Stimulated activated CD8-positive, alpha-beta memory T cell treated with anti-CD3 and anti-CD28 coated beads, Interleukin-2, amount 100 ng/mL, for 1 hour (primary cell): ENCODE measurements at places on chromosomes 7 and 10.

DNA sequence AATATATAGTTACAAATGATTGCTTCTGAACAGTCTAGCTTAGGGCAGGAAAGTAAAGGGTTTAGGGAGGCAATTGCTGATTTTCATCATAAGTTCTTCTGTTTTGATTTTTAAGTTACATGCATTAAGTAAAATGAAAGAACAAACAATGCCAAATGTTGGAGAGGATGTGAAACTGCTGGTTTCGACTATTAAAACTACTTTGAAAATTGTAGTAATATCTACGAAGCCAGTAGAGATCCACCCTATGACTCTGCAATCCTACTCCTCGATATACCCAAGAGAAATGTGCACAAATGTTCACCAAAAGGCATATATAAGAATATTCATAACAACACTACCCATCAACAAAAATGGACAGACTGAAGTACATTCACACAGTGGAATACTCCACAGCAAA is 24.3 kb downstream of the PDZD8 start:
- no peak for DNase-seq

DNA sequence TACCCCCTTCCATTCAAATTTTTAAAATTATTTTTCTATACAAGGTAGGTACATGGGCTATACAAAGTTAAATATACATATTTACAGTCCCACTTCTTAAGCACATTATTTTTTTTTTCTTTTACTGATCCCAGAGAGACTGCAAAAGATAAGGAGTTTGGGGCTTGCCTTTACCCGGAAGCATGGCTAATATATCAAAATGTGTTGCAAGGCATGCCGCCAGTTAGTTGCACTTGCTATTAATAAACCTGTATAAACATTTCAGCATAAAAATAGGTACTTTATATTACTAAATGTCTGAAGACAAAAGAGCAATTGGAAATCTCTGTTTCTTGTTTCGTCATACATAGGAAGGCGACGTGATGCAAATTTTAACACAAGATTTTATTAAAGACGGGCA is 21.5 kb upstream of the PDLIM1 start:
- DNase-seq, result no peak

GRCh38 chr10:12541446-12542067 is 192.2 kb downstream of the CAMK1D start:
- DNase-seq, result no peak

DNA sequence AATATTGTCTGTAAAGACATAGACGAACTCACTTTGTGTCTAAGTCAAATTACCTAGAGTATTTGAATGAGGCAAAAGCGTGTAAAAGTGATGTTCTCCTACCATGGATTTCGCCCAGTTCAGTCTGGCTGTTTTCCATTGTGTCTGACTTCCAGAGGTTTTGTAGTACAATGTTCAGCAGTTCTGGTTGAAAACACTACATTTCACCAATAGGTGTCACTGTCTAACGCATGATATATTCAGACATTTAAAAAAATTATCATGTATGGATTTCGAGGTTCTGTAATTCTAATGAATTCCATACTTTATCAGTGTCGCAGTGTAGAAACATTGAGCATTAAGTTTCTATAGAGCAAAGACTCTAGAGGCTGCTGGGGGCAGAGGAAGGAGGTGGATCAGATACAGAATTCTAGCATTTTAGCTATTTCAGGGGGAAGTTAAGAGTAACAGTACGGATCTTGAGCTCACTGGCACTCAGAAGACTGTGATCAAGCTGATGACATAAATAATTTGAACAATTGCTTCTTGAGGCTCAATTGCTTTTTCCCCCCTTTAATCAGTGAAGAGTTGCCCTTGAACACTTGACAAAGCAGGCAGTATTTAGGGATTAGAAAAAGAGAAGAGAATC is 196.9 kb upstream of the RHOBTB1 start:
- no peak for DNase-seq

DNA sequence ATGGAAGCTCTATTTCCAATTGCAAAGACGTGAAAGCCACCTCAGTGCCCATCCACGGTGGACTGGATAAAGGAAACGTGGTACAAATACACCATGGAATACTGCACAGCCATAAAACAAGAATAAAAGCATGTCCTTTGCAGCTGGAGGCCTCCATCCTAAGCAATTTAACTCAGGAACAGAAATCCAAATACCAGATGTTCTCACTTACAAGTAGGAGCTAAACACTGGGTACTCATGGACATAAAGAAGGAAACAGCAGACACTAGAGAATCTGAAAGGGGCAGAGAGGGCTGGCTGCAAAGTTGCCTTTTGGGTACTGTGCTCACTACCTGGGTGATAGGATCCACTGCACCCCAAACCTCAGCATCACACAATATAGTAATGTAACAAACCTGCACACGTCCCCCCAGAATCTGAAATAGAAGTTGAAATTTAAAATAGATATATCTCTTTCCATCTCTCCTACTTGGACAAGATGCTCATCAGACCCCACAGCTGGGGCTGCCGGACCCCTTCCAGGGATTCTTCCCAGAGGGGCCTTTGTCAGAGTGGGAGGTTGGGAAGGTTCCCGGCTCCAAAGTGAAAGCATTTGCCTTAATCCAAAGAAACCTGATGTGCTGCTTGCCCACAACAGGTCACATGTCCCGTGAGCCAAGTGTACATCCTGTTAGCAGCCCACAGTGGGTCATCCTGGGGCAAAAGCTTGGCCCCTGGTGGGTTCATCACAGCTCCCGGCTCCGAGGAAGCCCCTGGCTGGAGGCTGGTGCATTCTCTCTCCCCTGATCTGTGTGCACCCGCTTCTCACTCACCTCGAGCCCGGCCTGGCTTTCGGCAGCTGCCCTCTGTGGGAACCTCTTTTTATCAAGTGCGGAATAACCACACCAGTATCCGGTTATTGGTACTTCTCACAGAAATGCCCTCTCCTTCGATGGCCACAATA is 172.3 kb upstream of the PPP2R2D start:
- no peak for DNase-seq

- no peak for DNase-seq
These were observed 32.7 kb downstream of the IL6 start for GRCh38 chr7:22759721-22760120.

DNA sequence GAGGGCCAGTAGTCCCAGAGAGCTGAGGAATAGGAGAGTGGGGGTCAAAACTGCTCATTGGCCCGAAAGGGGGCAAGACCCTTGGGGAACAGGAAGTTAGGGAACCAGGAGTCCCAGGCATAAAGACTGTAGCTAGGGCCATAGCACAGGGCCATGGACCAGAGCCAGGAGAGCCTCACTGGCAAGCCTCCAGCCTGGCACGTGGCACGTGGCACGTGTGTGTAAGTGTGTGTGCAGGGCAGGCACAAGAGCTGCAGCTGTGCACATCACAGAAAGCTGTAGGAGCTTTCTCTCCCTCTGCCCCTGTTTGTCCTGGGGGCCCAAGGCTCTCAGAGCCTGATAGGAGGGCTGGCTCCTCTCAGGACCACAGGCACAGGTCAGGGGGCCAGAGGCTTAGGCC is 47.8 kb upstream of the SLF2 start:
- no peak for DNase-seq

DNA sequence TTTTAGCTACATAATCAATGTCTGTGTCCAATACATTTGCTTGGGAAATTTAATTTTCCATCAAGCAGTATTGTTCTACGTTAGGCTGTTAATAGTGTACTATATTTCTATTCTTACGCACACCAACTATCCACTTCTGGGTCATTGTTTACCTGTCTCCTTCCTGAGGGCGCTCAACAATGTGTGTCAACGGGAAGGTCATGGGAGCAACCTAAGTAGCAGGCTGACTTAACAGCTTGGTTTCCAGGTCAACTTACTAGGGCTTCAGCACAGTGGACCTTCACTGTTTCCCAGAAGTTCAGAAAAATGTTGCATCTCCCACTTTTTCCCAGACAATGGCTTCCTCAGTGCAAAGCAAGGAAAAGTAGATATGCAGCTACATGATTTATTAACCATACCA is 13.7 kb downstream of the THSD7A start:
- DNase-seq, result no peak

DNA sequence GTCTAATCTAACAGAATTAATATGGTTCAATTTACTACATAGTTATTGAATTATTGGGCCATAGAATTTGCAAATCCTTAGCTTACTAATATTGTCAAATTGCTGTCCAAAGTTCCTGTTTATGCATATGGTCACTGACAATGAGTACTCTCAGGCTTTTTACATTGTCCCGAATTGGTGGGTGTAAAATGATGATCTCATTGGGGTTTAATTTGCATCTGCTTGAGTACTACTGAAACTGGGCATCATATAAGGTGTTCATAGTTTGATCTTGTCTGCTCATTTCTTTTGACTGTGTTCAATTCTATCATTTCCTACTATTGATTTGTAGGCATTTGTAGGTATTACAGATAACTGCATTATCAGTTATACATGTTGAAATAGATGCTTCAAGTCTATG is 12.7 kb downstream of the ABCA13 start:
- no peak for DNase-seq

DNA sequence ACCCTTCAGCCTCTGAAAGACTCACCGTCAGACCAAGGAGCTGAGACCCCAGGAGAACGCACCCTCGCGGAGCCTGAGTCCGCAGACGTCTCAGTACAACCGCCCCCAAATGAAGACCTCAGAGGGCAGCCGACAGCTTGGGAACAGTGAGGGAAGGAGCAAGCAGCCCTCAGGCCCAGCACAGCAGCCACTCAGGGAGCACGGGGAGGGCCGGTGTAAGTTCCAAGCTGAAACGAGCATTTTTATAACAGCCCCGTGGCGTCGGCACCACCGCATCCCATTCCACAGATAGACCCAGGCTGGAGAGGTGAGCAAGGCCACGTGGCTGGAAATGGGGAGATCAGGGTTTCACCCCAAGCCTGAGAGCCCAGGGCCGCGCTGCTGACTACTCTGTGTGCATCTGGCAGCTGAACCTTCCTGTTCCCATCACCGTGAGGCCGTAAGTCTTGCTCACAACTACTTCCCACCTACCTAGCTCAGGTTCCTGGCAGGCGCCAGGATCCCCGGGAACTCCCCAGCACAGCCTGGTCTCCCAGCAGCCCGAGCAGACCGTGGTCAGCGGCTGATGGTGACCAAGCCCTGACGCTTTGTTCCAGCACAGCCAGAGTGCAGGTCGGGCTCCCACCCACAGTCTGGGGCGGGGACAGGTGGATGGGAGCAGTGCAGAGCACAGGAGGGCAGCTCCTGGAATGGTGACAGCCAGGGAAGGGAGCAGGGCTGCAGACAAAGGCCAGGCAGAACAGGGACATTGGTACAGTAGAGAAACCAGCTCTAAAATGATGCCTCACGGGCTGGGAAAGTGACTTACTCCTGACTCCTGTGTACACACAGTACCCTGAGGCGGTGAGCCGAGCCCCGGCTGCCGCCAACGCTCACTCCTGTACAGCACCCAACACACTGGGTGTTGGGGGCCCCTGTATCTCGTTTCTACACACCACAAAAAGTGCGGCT is 6.1 kb upstream of the NOM1 start:
- no peak for DNase-seq

- no peak for DNase-seq
These were observed 81.0 kb downstream of the HACD1 start for GRCh38 chr10:17536221-17536620.

- no peak for DNase-seq
These were observed 45.2 kb downstream of the EXOC4 start for GRCh38 chr7:133298080-133298479.

DNA sequence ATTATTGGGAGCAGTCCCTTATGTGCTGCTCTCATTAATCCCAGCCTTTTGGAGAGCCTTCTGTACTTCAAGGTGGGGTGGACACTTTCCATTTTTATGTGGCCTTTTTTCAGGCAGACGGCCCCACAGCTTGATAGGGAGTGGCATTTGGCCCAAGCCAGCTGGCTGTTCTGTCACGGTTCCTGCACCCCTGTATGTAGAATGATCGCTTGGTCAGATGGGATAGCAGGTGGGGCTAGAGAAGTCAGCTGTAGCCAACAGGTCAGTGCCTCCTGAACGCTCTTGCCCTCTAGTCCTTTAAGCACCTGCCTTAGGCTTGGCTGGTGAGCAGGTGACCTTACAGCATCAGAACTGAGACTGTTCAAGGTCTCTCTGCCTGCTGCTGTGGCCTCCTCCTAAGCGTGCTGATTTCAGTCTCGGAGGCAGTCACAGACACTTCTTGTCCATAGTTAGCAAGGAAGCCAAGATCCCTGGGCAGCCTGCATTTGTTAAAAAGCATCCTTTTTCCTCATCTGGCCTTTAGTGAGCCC is 95.3 kb downstream of the LRRC4 start:
- no peak for DNase-seq

GRCh38 chr7:76020031-76020714 is 25.8 kb upstream of the TMEM120A start:
- DNase-seq, result peak; percentile 24

DNA sequence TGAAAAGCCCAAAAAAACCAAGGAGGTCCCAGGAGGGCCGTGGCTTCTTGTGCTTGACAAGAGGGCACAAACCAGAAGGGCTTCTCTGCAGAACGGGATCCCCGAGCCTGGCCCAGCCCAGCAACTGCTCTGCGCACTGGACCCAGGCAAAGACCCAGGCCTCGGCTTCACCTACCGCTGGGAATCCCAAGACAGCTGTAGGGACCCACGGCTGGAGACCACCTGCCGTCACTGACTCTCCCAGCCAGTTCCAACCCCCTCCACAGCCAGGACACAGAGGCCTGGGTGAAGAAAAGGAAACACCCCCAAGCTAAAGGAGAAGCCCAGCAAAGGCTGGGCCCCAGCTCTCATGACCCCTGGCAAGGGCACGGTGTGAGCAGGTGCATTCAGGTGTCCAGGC is 24.3 kb downstream of the PDGFA start:
- no peak for DNase-seq

- DNase-seq, result no peak
These were observed 12.2 kb upstream of the REPIN1 start for GRCh38 chr7:150356265-150356897.

DNA sequence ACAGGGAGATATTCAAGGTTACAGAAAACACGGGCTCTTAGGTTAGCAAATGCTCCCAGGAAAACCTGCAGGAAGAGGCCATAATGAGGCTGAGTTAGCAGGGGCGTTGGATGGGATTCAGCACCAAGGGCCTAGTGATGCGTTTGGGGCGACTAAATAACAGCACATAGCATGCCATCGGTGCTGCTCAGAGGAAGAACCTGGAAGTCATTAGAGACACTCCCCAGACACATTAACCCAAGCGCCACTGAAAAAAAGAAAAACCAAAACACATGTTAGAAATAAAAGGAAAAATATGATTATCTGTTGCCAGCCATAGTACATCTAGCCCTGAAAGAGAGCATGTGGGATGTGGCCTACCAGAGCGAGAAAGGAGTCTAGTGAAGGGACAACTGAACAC is 28.8 kb upstream of the OPALIN start:
- DNase-seq, result no peak

DNA sequence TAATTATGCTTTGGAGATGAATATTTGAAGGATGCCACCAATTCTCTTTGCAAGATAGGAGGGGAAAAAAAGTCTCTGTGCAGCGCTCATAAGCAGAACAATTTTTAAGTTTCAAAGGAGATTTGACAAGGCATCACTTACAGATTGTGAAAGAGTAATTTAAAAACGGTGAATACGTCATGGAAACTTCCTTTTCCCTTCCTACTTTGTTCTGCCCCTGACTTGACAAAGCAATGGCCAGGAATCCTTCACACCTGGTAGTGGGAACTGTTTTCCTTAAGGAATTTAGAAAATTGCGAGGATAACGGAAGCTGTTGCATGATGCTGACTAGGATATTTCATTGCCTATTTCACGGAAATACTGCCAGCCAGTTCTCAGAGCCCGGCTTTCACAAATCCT is 16.7 kb downstream of the FAM107B start:
- DNase-seq, result no peak

GRCh38 chr10:73818402-73818801 is 7.0 kb upstream of the NDST2 start:
- no peak for DNase-seq
